ENCODE measurements at places on chromosomes 1 and 21. TPM values are rescaled to one million over a fixed set of nuclear protein-coding genes. Genes with fewer than 3 reads are reported as not detected.

GRCh38 chr1:45016090-45016697 is 4.1 kb downstream of the UROD start:
- no peak for DNase-seq

DNA sequence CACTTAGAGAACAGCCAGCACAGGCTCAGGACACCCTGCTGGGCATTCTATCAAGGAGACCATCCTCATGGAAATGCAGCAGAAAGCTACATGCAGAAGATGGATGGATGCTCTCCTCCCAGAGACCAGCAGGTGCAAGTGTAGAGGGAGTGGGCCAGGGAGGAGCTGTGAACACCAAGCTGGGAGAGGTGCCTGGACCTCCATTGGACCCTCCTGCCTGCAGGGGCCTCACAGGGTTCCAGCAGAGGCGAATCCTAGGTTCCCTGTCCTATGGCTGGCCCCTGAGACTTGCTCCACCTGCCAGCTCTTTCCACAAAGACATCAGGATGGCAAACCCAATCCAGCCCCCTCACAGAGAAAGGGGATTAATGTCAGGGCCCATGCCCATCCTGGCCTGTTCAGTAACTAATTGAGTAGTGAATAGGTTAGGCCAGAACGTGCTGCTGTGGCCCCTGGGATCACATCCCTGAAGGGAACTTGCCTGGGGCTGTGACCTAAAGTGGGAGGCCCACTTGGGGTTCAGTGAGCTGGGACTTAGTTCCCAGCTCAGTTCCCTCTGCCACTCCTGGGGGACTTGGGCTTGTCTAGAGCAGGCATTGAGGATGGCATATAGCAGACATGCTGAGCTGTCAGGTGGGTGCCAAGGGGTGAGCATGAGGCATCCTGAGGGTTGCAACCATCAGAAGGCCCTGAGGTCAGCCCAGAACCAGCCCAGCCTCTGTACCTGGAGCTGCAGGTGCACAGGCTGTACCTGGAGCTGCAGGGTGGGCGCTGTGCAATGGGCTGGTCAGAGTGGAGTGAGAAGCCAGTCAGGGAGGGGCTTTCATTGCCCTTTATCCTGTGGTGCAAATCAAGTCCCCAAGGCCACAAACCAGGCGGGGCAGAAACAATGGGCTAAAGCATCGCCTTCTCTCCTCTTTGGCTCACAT is 22.9 kb upstream of the ZNF678 start:
- DNase-seq, result no peak

DNA sequence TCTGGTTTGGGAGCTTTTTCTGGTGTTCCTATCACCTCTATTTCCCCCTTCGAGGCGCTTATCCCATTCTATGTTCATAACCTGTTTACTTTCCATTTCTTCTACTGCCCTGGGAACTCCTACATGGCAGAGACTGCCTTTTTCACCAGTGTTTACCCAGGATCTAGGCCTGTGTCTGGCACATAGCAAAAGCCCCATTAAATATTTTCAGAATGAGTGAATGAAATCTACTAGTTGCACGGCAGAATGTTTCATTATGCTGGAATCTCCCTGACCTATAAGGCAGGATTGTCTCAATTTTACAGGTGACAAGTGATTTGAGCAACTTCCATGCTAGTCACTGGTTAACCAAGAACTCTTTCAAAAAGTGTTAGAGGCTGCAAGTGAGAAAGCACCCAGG is 70.1 kb downstream of the PGM1 start:
- no peak for DNase-seq

The TUT4 gene
- total RNA-seq, result 87.2 TPM

The LCE3E gene
- total RNA-seq, result not detected
